ENCODE measurements at places on chromosomes 1 and 21.

DNA sequence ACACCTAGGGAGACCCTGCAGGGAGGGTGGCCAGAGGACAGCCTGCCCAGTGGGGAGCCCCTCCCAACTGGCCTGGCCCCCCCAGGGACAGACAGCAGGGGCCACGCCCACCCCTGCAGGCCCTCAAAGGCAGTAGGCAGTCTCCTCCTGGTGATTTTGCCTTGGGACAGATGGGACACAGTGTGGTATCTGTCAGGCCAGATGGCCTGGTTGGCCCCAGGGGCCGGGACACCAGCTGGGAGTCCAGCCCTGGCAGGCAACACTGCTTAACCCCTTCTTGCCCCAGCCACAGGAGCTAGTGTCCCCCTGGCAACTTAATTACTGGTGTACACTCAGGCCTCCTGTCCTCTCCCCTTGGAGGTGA, 17.8 kb downstream of the IFFO2 start:
- 0 out of 2 replicates have a peak, but pooled peaks cover 6% of the 10 kb centered on the region for H3K36me3 ChIP-seq
- no peaks in the 10 kb centered on the region for H3K27me3 ChIP-seq
- peaks cover 27% of the 10 kb centered on the region for H3K4me1 ChIP-seq
- no peak for DNase-seq
- H3K27ac ChIP-seq: no peak overlapping the region
- H3K4me3 ChIP-seq: no peak overlapping the region

- peak overlapping the region; percentile 92 for H3K27ac ChIP-seq
- H3K4me1 ChIP-seq: peaks cover 37% of the 10 kb centered on the region
- DNase-seq: peak; percentile 29
- peak overlapping the region; percentile 63 for H3K4me3 ChIP-seq
- H3K36me3 ChIP-seq: no peaks in the 10 kb centered on the region
Observed at GRCh38 chr1:84603223-84603622, 29.0 kb upstream of the CTBS start.

- H3K27me3 ChIP-seq: no peaks in the 10 kb centered on the region
- H3K36me3 ChIP-seq: no peaks in the 10 kb centered on the region
- H3K4me3 ChIP-seq: no peak overlapping the region
- DNase-seq: no peak
Observed at GRCh38 chr1:199724049-199724448, 303.5 kb upstream of the NR5A2 start.

GRCh38 chr1:54335011-54335754, 71.0 kb downstream of the SSBP3 start:
- no peak overlapping the region for H3K4me3 ChIP-seq
- 0 out of 2 replicates have a peak, but pooled peaks cover 3% of the 10 kb centered on the region for H3K4me1 ChIP-seq
- H3K36me3 ChIP-seq: no peaks in the 10 kb centered on the region
- DNase-seq: no peak

- no peaks in the 10 kb centered on the region for H3K36me3 ChIP-seq
- peak; percentile 98 for DNase-seq
- H3K27ac ChIP-seq: peak overlapping the region; percentile 91
- peak overlapping the region; percentile 49 for H3K4me3 ChIP-seq
- H3K27me3 ChIP-seq: no peaks in the 10 kb centered on the region
- peaks cover 22% of the 10 kb centered on the region for H3K4me1 ChIP-seq
Observed at GRCh38 chr1:23403735-23404486, 20.6 kb downstream of the TCEA3 start.

GRCh38 chr1:220296981-220297380, 24.7 kb upstream of the RAB3GAP2 start:
- H3K27me3 ChIP-seq: peaks cover 28% of the 10 kb centered on the region
- no peaks in the 10 kb centered on the region for H3K36me3 ChIP-seq
- H3K4me3 ChIP-seq: no peak overlapping the region
- DNase-seq: no peak

DNA sequence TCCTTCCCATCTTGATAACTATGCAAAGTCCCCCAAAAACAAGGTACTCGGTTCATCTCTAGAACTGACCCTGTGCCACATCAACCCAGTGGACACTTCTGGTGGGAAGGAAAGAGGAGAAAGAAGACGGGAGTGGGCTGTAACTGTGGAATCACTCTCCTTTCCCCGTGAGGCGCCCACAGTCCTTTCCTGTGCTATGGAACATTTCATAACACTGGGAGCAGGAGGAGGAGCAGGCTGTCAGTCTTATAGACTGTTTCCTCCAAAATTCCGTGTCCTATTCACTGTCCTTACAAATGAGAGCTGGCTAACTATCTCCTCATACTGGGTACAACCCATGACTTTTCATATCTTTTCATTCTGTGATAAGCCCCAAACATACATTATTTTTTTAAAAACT, 40.7 kb downstream of the PLEKHA6 start:
- no peak for DNase-seq
- H3K4me1 ChIP-seq: peaks cover 49% of the 10 kb centered on the region
- peak overlapping the region; percentile 64 for H3K27ac ChIP-seq
- no peaks in the 10 kb centered on the region for H3K27me3 ChIP-seq
- peaks cover 7% of the 10 kb centered on the region for H3K36me3 ChIP-seq
- H3K4me3 ChIP-seq: peak overlapping the region; percentile 18

GRCh38 chr1:231810415-231810814, 183.8 kb downstream of the DISC1 start:
- no peaks in the 10 kb centered on the region for H3K36me3 ChIP-seq
- no peaks in the 10 kb centered on the region for H3K27me3 ChIP-seq

DNA sequence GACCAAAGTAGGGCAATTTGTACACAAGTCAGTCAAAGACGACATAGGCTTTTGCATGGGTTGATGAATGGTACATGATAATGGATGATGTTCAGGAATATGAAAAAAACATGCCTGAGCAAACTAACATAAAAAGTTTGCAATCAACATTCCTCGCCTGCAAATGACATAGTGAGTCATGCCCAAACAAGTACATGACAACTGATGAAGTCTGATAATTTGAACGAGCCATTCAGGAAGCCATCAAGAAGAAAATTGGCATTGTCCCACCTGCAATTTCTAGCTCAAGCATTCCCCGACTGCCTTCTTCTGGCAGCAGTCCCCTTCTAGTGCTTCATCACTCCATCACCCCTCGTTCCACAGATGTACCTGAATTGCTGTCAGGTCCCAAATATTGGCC, 118.4 kb upstream of the NR5A2 start:
- DNase-seq: peak; percentile 79
- peaks cover 7% of the 10 kb centered on the region for H3K4me1 ChIP-seq
- H3K27me3 ChIP-seq: peaks cover 6% of the 10 kb centered on the region
- H3K36me3 ChIP-seq: no peaks in the 10 kb centered on the region
- no peak overlapping the region for H3K4me3 ChIP-seq

GRCh38 chr21:44817506-44817880, 369 bp downstream of the SUMO3 start:
- DNase-seq: peak; percentile 92
- H3K27me3 ChIP-seq: no peaks in the 10 kb centered on the region
- peak overlapping the region; percentile 59 for H3K27ac ChIP-seq

- H3K27ac ChIP-seq: peak overlapping the region; percentile 98
- peaks cover 55% of the 10 kb centered on the region for H3K4me1 ChIP-seq
- H3K4me3 ChIP-seq: peak overlapping the region; percentile 62
- peaks cover 10% of the 10 kb centered on the region for H3K36me3 ChIP-seq
- no peaks in the 10 kb centered on the region for H3K27me3 ChIP-seq
- peak; percentile 92 for DNase-seq
Observed at GRCh38 chr1:12596007-12596821, 21.8 kb downstream of the DHRS3 start.

GRCh38 chr1:223135176-223135942, 7.7 kb downstream of the TLR5 start:
- H3K27me3 ChIP-seq: no peaks in the 10 kb centered on the region
- peak overlapping the region; percentile 84 for H3K27ac ChIP-seq
- H3K36me3 ChIP-seq: no peaks in the 10 kb centered on the region
- peak overlapping the region; percentile 62 for H3K4me3 ChIP-seq
- peak; percentile 94 for DNase-seq

GRCh38 chr1:214895011-214895600, 187.4 kb upstream of the KCNK2 start:
- H3K4me3 ChIP-seq: no peak overlapping the region
- H3K27me3 ChIP-seq: no peaks in the 10 kb centered on the region
- DNase-seq: no peak
- no peaks in the 10 kb centered on the region for H3K36me3 ChIP-seq
- H3K27ac ChIP-seq: no peak overlapping the region

- no peaks in the 10 kb centered on the region for H3K36me3 ChIP-seq
- no peaks in the 10 kb centered on the region for H3K27me3 ChIP-seq
- peak; percentile 45 for DNase-seq
- H3K4me1 ChIP-seq: peaks cover 36% of the 10 kb centered on the region
Observed at GRCh38 chr21:44298301-44298700, 1.6 kb upstream of the PFKL start.

GRCh38 chr21:15005391-15005790, 59.4 kb downstream of the NRIP1 start:
- H3K27ac ChIP-seq: no peak overlapping the region
- H3K4me1 ChIP-seq: peaks cover 12% of the 10 kb centered on the region
- H3K27me3 ChIP-seq: no peaks in the 10 kb centered on the region
- DNase-seq: no peak
- H3K4me3 ChIP-seq: no peak overlapping the region

DNA sequence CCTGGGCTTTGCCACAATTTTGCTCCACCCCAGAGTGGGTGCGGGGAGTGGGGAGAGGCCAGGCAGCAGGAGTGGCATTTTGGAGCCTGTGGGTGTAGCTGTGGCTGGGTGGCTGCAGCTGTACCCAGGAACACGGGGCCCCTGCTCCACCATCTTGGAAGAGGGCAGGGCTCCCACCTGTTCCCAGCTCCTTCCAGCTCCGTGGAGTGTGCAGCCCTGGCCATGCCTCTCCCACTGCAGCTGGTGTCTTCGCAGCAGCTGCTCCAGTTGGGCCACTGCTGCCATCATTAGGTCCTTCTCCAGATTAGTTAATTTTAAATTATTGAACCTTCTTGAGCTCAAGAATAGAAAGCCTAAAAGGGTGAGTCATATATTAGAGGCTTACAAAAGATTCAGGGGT, 17.6 kb downstream of the FAM20B start:
- H3K27me3 ChIP-seq: no peaks in the 10 kb centered on the region
- no peak overlapping the region for H3K4me3 ChIP-seq
- H3K27ac ChIP-seq: no peak overlapping the region
- H3K4me1 ChIP-seq: peaks cover 11% of the 10 kb centered on the region

DNA sequence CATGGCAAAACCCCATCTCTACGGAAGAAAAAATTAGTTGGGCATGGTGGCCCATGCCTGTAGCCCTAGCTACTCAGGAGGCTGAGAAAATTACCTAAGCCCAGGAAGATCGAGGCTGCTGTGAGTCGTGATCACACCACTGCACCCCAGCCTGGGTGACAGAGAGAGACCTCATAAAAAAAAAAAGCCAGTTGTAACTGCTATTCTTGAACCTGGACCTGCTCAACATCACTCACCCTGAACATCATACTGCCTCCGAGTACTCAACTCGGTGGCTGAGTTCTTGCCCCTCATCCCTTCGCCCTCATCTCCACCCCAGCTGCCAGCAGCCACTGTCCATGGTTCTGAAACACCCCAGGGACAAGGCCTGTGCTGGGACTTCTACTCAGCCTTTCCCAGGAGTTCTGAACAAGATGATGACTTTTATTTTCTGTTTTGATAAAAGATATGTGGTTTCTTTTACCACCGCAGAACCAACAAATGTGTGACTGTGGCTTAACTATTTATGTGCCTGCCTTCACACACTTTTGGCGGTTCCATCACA, 5.4 kb upstream of the DISP3 start:
- H3K27ac ChIP-seq: no peak overlapping the region

GRCh38 chr21:42425591-42425990, 21.9 kb downstream of the UBASH3A start:
- H3K4me1 ChIP-seq: no peaks in the 10 kb centered on the region
- no peak overlapping the region for H3K27ac ChIP-seq
- no peaks in the 10 kb centered on the region for H3K36me3 ChIP-seq
- no peak for DNase-seq
- H3K4me3 ChIP-seq: no peak overlapping the region

- H3K36me3 ChIP-seq: no peaks in the 10 kb centered on the region
- H3K27me3 ChIP-seq: no peaks in the 10 kb centered on the region
- H3K4me1 ChIP-seq: peaks cover 15% of the 10 kb centered on the region
- DNase-seq: no peak
- H3K27ac ChIP-seq: no peak overlapping the region
- H3K4me3 ChIP-seq: no peak overlapping the region
Observed at GRCh38 chr1:6152181-6152580, 27.9 kb downstream of the CHD5 start.

DNA sequence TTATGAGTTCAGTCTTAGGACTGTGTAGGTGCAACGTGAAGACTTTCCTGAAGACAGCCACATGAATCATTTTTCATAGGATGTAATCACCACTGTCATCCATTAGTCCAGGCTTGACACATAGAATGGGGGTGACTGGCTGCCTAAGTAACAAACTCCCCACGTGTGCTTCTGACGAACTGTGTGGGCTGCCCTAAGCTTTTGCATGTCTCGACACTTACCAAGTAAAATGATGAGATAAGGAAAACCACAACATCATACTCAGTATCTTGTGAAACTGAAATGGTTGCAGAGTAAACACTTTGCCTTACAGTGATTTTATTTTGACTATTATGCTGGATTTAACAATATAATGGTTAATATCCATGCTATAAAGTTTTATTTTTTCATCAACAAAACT, 19.5 kb downstream of the ERG start:
- no peaks in the 10 kb centered on the region for H3K27me3 ChIP-seq
- DNase-seq: no peak
- H3K4me3 ChIP-seq: no peak overlapping the region
- H3K4me1 ChIP-seq: peaks cover 5% of the 10 kb centered on the region
- H3K36me3 ChIP-seq: no peaks in the 10 kb centered on the region

- DNase-seq: no peak
- H3K27ac ChIP-seq: no peak overlapping the region
- no peaks in the 10 kb centered on the region for H3K4me1 ChIP-seq
- H3K4me3 ChIP-seq: no peak overlapping the region
- H3K36me3 ChIP-seq: no peaks in the 10 kb centered on the region
Observed at GRCh38 chr1:68723791-68724190, 226.9 kb upstream of the DEPDC1 start.

- no peaks in the 10 kb centered on the region for H3K4me1 ChIP-seq
- no peak overlapping the region for H3K27ac ChIP-seq
Observed at GRCh38 chr21:21045518-21045917, 47.3 kb downstream of the NCAM2 start.

DNA sequence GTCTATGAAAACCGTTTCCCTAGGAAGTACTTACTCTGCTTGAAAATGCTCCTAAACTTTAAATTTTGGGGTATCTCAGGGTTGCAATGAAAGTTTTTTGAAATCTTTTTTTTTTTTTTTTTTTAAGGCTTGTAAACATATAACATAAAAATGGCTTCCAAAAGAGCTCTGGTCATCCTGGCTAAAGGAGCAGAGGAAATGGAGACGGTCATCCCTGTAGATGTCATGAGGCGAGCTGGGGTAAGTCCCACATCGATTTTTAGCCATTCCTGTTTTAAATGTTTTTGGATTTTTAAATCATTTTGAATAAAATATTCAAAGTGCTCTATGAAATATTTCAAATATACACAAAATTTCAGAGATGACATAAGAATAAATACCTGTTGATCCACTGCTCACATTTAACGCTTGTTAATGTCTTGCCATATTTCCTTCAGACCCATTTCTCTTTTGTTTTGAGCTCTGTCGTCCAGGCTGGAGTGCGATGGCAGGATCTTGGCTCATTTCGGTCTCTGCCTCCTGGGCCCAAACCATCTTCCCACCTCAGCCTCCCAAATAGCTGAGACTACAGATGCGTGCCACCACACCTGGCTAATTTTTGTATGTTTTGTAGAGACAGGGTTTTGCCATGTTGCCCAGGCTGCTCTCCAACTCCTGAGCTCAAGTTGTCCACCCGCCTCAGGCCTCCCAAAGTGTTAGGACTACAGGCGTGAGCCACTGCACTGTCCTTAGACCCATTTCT, 1.3 kb downstream of the PARK7 start:
- H3K27me3 ChIP-seq: no peaks in the 10 kb centered on the region
- H3K4me3 ChIP-seq: peak overlapping the region; percentile 91
- DNase-seq: no peak
- peak overlapping the region; percentile 57 for H3K27ac ChIP-seq
- H3K36me3 ChIP-seq: peaks cover 34% of the 10 kb centered on the region

- peaks cover 7% of the 10 kb centered on the region for H3K4me1 ChIP-seq
- H3K4me3 ChIP-seq: peak overlapping the region; percentile 64
- DNase-seq: peak; percentile 23
- H3K27me3 ChIP-seq: no peaks in the 10 kb centered on the region
- no peak overlapping the region for H3K27ac ChIP-seq
Observed at GRCh38 chr1:1630965-1631781, 800 bp upstream of the MMP23B start.
